Hematopoietic multipotent progenitor cell (in vitro differentiated cells): ENCODE measurements at places on chromosomes 16 and 17. TPM values are rescaled to one million over a fixed set of nuclear protein-coding genes. Genes with fewer than 3 reads are reported as not detected.

The ZP2 gene
- not detected for total RNA-seq

GRCh38 chr16:22300427-22301071 is 3.3 kb downstream of the POLR3E start:
- DNase-seq: no peak

The LYRM1 gene
- 30.4 TPM for total RNA-seq

- DNase-seq: no peak
Observed at GRCh38 chr17:66467766-66468165, 165.4 kb downstream of the PRKCA start.

DNA sequence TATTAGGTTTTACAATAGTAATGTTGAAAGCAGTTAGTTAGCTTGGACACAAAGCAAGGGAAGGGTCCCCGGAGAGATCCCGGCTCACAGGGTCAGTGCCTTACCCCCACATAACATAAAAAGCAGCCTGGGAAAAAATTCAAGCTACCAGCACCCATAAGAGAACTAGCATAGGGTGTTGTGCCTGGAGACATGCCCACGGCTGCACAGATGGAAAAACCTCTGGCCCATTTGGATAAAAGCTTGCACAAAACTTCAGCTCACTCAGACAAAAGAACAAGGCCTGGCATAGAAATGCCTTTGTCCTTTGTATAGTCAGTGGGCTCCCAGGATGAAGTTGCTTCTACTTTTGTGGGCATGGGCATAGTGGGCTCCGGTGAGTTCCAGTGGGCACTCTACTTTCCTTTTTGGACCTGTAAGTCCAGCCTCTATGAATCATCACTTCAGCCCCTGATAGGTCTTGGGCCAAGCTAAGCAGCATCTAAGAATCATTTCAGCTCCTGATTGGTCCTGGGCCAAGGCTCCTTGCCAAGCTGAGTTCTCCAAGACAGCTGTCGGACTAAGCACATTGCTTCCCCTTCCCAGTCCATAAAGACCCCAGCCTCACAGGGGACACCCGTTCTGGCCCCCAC is 1.3 kb upstream of the RDM1 start:
- no peak for DNase-seq

GRCh38 chr17:73359987-73360410 is 48.2 kb upstream of the CDC42EP4 start:
- no peak for DNase-seq

The TRIM47 gene
- 38.8 TPM for total RNA-seq

GRCh38 chr17:40697297-40697696 is 6.3 kb downstream of the KRT24 start:
- DNase-seq: no peak

- DNase-seq: no peak
Observed at GRCh38 chr16:88569614-88569984, 604 bp upstream of the ZC3H18 start.

- DNase-seq: no peak
Observed at GRCh38 chr17:42872251-42872965, 21.4 kb downstream of the AOC3 start.

The GPR142 gene
- total RNA-seq: 1.3 TPM

DNA sequence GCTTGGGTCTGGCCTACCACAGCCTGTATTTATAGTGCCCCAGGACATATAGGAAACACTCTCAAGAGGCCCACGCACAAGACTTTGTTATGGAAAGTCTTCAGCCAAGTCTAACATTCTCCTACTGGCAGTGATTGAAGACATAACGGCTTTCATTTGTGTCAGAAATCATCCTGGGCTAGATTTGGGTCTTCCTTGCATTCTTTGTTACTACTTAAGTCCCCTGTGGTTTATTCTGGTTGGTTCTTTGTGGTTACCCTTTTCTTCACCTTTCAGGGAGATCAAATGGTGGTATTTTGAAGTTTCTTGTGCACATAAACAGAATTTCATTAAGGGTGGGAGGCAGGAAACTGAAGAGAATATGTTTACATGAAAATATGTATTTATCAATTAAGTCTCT is 37.7 kb downstream of the REXO5 start:
- no peak for DNase-seq

DNA sequence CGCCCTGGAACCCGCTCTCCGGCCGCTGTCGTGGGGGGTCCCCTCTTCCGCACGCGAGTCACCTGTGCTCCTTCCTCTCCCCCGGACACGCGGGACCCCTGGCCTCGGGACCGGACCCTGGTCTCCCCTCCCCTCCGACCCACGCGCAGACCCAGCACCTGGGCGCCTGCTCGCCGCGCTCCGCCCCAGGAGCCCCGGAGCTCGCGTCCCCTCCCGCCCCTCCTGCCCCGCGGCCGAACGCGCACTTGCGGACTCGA is 762 bp downstream of the RAB40B start:
- no peak for DNase-seq

DNA sequence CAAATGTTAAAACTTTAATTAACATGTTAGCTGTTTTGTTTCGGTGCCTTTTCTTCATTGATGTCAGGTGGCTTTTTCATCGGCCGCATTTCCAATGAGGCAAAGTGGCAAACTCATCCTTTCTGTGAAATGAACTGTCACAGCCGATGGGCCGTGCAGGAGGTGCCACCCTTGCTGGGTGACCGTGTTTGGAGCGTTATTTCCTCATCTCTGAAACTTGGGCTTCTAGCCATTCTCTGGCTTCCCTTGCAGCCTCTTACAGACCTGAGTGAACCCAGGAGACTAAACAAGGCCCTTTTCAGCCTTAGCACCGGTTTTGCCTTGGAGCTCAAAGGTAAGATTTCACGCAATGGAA is 42.2 kb upstream of the PRSS54 start:
- DNase-seq: no peak

DNA sequence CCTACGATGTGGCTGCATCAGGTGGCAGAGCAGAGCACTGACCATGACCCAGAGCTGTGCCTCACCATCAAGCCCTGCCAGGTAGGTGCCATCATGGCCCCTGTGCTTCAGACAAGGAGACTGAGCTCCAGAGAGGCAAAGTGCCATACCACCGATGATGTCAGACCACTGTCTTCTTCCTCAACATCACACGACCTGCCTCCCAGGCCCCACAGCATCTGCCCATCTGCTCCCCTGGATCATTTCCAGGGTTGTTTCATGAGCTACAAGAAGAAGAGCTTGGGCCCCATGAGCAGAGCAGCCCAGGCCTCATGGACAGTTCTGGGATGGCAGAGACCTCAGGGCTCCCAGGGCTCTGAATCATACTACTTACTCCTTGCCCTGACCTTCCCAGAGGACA is 9.9 kb downstream of the XYLT1 start:
- DNase-seq: no peak

The ATP2C2 gene
- under 0.01 TPM for total RNA-seq

GRCh38 chr16:11025120-11025531 is 80.8 kb downstream of the CLEC16A start:
- no peak for DNase-seq

The ODAD4 gene
- 0.54 TPM for total RNA-seq

GRCh38 chr17:64202683-64203344 is 60.2 kb downstream of the TEX2 start:
- DNase-seq: no peak

The CLEC18A gene
- total RNA-seq: 0.81 TPM

DNA sequence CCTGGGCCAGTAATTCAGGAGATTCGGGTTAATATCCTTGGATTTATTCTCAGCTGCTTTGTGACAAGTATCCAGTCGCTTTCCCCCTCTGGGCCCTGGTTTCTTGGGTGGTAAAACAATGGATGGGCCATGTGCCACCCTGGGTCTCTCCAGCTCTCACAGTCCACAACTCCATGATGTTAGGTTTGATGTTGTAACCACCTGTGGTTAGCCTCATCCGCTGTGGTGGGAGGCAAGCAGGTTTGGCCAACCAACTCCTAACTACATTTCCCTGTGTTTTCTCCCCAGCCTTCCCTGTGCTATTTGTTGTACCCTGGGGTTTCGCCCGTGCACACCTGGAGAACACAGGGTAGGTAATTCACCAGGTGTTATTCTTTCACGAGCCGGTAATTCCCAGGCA is 35.1 kb downstream of the GLP2R start:
- DNase-seq: no peak

DNA sequence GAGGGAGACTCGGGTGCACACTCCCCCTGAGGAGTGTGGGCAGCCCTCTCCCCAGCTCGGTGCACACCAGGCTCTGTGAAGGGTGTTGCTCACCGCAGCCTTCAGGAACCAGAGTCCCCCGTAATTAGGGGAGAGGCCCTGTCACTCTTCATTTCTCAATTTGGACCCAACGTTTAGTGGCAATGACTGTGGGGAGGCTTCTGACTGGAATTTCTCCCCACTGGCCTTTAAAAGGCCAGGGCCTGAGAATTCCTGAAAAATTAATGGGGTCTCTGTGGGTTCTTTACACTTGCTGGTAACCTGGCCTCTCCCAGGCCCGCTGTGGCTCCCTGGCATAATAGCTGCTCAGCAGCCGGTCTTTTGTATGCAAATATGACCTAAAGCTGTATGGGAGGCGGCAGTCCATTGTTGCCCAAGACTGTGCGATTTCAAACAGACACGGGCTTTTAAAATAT is 209.7 kb downstream of the MSI2 start:
- no peak for DNase-seq

DNA sequence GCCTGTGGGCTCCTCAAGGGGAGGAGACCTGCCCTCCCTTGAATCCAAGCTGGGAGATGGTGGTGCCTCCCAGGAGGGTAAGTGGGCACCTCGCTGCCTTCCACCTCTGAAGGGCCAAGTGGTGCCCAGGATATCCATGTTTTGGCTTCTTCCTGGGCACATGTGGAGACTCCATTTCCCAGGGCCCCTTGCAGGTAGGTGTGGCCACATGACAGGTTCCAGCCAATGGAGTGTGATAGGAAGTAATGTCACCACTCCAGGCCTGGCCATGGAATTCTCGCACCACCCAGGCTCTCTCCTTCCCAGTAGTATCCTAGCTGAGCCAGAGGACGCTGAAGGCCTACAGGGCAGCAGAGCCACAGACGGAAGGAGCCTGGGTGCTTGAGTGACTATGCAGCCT is 17.6 kb upstream of the PEMT start:
- no peak for DNase-seq

DNA sequence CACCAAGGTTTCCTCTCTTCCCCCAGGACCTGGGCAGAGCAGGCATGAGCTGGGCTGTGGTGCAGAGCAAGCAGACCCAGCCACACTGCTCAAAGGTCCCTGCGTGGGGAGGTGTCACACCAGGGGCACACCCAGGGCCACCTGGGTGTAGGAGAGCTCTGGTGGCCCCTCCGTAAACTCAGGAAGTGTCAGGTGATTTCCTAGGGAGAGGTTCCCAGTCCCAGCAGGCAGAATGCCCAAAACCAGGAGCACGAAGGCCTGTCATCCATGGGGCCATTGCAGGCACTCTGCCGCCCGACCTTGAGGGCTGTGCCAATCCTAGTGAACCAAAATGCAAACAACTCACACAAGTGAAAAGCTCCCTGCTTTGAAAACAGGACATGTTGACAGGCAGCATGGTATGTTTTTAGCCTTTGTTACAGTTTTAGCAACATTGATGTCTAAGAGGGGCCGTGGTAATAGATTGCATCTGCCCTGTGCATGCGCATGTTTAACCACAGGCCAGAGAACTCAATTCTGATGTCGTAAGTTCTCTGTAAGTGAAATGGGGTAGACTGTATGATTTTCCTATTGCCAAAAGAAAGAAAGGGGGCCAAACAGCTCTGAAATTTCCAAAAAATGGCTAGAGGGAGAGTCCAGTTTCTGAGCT is 21.3 kb downstream of the CIBAR2 start:
- DNase-seq: peak; percentile 5

GRCh38 chr17:45841186-45841585 is 3.5 kb upstream of the SPPL2C start:
- no peak for DNase-seq

DNA sequence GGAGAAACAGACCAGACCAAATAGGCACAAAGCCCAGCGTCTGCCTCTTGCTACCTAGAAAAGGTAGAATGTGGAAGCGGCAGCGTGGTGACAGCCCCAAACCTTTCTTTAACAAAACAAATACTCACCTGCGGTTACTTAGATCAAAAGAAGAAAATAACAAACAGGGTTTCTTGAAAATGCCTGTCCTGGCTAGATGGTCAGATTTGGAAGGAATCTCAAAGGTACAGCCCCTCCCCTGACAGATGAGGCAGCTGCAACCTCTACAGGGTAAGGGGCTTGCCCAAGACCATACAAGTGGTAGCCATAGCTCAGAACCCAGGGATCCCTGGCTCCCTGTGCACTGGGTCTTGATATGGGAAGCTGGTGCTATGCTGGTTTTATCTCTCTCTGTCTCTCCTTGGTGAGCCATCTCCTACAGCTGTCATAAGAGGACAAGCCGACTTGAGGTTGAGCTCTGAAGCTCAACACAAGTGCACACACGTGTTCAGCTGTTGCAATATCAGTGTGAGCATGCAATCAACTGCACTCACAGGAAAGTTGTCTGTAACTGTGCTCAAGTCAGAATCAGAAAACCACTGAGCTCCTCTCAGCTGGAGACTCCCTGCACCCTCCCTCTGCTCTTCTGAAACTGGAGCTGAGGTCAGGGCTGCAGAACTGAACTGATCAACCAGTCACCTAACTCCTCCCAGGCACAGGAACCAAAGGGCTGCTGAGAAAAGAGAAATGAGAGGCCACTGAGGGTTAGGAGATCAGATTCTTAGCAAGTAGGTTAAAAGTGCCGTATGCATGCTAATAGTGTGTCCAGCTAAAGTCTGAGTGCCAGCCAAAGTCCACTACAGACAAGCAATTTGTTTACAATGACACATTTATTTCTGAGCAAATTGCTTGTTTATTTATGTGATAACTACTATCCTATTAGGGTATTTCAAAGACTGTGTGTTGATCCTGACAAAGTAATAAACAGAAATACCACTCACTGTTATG is 6.1 kb upstream of the RNF157 start:
- DNase-seq: no peak

The HDAC5 gene
- total RNA-seq: 102 TPM

The OR1A1 gene
- total RNA-seq: not detected

- no peak for DNase-seq
Observed at GRCh38 chr17:81922566-81923301, 4.8 kb upstream of the SIRT7 start.

DNA sequence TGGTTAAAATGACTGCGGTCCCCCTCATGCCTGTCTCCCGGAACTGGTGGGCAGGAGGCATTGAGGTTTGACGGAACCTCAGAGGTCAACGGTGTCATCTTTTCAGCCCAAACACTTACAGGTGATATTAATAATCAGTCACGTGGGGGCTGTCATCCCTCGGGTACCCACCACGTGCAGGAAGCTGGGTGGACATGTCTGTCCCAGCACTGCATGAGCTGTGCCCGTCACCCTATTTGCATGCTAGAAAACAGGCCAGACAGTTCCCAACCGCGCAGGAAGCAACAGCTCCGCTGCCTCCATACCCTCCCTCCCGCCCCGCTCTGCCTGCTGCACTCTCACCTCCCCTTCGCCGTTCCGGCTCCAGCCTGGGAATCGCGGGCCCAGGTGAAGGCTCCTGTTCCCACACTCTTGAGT is 1.4 kb downstream of the SYNGR3 start:
- no peak for DNase-seq

The ERN2 gene
- 0.54 TPM for total RNA-seq

GRCh38 chr17:37859451-37859850 is 64.8 kb upstream of the TBC1D3K start:
- no peak for DNase-seq

- peak; percentile 45 for DNase-seq
Observed at GRCh38 chr17:48543107-48543853, 1.6 kb downstream of the HOXB2 start.
